NCI-H1436 treated with DMSO at 0.1 percent for 48 hours (cell line): ENCODE measurements at places on chromosomes 12 and 14.

DNA sequence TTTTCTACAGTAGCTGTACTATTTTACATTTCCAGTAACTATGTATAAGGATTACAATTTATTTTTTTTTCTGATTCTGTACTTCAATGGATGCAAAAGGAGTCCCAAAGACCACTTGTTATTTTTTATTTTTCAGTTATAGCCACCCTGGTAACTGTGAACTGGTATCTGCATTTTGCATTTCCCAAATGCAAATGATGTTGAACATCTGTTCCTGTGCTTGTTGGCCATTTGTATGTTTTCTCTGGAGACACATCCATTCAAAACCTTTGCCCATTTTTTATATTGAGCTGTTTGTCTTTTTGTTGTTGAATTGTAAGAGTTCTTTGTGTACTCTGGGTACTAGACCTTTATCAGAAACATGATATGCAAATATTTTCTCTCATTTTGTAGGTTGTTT, 485.6 kb downstream of the LRIG3 start:
- DNase-seq: no peak

DNA sequence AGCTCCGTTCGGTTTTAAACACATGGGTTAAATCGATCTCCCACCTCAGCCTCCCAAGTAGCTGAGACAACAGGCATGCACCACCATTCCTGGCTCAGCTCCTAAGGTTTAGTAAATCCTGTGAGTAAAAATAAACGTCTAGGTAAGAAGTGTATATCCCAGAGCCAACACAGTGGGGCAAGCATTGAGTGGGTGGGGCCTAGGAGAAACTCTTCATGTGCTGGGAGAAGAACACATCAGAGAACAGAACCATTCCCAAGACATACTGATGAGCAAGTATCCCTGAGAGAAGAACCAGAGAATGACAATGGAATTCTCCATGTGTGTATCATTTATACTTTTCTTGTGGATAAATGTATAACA, 86.3 kb downstream of the SEC23A start:
- DNase-seq: no peak

DNA sequence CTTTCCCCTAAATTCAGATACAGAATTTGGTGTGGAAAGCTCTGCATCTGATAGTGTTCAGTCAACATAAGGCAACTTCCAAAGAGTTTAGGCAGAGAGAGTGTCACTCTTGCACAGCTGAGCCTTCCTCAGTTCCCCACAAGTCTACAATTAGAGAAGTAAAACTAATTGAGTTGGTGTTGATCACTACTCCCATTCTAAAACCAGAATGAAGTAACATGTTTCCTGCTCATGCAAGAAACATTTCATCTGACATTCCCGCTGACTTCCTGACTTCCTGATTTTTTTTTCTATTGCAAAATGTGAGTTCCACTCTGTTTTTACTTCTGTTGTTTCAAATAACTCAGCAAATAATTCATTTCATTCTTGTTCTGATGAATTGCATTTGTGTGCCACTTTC, 271.0 kb downstream of the ALG10B start:
- DNase-seq: no peak

DNA sequence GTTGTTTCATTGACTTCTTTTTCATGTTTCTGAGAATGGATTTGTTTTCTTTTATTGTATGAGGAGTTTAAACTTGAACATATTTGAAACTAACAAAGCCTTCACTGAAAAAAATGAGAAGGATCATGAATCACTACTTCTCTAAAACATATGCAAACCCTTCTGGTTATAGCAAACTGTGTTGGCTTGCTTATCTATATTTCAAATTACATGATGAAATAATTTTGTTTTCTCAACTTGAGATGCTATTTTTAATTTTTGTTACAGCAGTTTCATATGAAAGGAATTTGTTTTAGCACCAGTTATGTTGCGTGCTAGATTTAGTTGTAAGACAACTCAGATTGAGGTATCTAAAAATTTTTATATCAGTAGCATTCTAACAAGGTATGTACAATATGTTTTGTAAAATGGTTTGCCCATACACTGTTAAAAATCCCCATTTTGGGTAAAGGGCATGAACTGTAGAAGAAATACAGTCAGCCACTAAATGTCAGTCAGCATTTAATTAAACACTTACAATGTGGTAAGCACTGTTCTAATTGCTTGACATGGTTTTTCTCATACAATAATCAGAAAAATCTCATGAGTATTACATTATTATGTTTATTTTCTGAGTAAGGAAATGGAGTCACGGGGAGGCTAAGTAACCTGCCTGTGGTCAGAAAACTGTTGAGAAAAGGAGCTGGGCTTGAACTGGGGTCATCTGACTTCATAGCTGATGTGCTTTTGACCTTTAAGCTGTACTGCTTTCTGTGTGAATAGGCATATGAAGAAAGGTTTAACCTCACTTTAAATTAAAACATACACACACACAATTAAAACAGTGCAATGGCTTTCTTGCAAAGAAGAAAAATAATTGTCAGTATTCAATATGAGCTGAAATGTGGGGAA, 105.7 kb downstream of the PLEKHA5 start:
- DNase-seq: no peak

DNA sequence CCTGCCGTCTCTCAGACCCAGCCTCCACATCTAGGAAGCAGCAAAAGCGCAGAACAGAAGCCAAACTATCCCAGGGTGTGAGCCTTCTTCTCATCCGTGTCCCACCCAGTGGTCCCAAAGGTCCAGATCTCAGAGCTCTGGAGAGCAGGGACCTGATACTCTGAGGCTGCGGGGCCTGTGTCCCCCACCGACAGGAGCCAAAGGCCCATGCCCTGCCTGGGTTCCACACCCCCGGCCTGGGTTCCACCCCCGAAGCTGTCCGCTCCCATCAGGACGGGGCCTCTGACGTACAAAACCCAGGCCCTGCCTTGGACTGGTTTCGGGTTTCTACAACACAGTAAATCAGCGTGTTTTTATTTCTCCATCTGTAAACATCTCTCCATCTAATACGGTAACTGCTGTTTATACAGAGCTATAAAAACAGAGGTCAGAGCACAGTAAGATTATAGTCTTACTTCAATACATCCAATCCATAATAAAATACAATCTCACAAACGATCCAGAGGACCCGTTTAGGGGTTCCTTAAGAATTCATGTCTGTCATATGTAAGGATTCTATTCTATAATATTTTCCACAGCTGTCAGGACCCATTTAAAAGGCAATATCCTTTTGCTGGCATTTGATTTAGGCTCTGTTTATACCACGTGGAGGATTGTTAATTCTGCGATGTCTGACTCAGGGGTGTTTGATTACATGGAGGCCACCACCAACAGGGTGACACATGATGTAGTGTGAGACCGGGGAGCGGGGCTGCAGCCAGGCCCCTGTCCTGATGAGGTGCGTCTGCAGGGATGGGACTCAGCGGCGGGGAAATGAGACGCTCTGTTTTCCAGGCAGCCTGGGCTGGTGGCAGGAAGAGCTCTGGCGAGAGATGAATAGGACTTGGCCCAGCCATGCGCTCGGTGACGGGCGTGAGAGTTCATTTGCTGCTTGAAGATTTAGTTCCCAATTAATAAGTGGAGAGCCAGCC, 110.3 kb downstream of the DICER1 start:
- DNase-seq: no peak

GRCh38 chr12:109730306-109731145, 16.9 kb downstream of the FAM222A start:
- no peak for DNase-seq

GRCh38 chr14:71371711-71372396, 464.6 kb downstream of the PCNX1 start:
- DNase-seq: no peak

DNA sequence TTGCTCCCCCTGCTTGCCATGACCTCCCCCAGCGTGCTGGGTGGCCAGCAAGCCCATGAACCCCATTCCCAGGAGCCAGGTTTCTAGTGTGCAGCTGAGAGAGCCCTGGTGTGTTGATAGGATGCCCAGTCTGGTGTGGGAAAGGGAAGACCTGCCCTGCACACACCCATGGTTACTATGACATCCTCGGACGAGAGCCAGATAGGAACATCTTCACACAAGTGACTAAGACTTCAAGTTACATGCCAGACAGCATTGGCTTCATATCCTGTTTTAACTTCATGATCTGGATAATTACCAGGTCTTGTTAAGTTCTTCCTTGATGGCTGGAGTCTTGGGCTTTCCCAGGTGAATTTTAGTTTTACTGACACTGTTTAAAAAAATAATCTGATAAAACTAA, 196.6 kb upstream of the EGLN3 start:
- no peak for DNase-seq

GRCh38 chr12:120421701-120422100, 16.2 kb upstream of the COX6A1 start:
- DNase-seq: no peak

- DNase-seq: no peak
Observed at GRCh38 chr14:100374270-100374669, 51.1 kb downstream of the SLC25A47 start.

DNA sequence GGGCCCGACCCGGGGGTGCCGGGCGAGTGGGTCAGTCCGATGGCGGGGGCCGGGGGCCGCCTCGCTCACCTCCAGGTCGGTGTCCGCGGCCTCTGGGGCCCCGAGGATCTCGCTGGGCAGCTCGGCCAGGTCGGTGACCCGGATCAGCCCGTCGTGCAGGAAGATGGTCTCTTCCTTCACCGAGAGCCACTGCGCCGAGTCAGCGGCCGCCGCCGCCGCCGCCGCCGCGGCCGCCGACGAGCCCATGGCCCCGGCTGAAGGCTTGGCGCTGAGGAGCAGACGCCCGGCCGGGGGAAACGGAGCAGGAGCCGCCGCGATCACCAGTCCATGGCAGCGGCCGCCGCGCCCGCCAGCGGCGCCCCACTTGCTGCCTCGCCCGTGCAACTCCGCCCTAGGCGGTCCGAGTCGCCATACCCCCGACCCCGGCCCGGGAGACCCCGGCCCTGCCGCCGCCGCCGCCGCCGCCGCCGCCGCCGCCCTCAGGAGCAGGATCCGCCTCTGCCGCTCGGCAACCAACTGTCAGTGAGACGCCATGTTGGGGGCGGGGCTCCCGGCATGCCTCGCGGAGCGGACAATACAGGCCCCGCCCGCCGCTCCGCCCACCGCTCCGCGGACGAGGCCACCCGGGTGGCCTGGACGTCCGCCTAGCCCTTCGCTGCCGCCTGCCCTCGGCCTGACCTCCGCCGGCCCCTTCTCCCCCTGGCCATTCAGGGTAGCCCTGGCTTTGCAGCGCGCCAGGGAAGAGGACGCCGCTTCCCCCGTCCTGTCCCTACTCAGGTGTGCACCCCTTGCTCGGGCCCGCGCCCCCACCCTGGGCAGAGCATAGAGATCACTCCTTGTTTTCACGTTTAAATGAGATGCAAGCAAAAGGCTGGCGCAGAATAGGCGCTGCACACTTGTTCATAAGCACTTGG, at the start of gene HECTD4:
Gene HECTD4, minus strand, starts transcription at position 549 of the 914 bp plus-strand sequence. Its CDS starts 303 bp downstream, at position 246.
- DNase-seq: no peak

DNA sequence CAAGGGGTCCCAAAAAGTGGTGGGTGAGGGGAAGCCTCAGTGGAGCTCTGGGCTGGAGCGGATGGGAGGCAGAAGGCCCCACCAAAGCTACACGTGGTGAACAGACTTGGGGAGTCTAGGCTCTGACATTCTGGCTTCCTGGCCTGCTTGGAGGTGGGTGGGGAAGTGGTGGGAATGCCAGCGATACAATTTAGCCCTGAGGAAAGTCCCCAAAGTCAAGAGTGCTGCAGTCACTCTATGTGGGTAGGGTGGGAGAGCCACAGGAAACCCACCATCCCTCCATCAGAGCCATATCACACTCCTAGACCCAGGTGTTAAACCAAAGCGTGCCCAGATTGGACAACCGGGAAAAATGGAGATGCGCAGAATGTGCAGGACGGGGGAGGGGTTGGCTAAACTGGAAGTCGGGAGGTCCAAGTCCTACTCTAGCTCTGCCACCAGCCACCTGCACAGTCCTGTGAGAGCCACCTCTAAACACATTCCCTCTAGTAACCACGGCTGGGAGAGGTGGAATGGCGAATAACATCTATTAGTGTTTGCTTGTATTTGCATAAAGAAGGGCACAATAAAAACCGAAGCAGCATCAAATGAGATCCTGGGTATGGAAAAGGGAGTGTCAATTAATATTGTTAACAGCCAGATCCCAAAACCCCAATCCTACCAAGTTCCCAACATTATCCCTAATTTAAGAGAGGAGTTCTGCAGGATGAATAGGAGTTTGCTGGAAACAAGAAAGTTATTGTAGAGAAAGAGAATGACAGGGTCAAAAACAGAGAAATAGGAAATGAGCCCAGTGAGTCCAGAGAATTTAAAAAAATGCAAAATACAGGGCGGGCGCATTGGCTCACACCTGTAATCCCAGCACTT, 14.0 kb upstream of the CD9 start:
- DNase-seq: no peak

GRCh38 chr12:24222968-24223367, 273.5 kb upstream of the SOX5 start:
- DNase-seq: no peak

GRCh38 chr12:132451172-132451835, 38.6 kb upstream of the FBRSL1 start:
- no peak for DNase-seq

DNA sequence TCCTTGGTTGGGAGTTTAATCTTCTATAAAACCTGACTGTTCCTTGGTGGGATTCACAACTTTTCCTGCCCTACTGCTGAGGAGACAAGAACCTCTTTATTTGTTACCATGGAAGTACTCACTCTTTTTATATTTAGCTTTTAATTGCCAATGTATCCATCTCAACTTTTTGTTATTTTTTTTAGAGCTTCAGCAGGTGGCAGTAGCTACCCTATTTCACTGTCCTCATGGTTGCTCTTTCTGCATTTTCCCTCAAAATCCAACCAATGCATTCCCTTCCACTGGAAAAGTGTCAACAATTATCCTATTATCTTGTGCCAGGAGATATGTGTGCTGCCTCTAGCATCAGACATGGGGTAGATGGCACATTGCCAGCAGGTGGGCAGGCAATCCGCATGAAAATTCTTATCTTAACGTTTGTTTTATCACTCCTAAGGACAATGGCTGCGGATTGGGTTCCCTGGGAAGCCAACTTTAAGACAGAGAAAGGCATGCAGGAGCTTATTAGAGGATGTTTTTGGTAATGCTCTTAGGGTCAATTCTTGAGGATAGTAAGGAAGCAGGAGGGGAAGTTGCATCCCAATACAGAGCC, 406.4 kb downstream of the SNAPC1 start:
- no peak for DNase-seq

DNA sequence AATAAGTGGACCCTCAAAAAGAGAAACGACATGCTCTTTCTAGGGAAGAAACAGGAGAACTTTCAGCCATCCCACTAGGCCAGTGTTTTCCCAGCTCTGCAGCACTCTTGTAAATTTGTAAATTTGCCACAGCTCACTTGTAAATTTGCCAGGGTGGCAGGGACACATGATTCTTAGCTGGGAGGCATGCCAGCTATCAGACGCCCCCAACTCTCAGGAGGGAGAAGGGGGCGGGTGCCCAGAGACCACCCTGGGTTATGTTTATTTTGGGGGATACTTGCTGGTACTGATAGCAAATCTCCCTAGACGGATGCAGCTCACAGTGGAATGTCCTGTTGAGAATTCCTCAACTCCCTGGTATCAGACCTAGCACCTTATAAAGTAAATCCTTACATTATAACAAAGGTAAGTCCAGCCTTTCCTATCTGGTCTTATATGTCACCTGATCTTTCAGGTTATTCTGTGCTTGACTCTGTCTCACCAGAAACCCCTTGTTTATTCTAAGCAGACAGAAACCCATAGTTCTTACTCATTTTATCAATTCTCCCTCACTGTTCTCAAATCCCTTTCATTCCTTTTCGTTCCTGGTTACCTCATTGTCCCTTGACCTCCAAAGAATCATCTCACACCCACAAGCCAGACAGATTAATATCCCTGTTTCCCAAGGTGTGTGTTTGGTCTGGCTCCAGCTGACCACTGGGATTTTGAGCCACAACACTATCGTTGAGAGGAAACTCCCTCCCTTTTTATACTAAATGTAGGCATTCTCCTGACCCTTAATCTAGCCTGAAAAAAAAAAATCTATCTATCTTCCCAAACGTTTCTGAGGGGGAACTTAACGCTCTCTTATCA, 69.3 kb upstream of the HMGA2 start:
- DNase-seq: no peak
